ENCODE measurements at places on chromosomes 6 and 20.

DNA sequence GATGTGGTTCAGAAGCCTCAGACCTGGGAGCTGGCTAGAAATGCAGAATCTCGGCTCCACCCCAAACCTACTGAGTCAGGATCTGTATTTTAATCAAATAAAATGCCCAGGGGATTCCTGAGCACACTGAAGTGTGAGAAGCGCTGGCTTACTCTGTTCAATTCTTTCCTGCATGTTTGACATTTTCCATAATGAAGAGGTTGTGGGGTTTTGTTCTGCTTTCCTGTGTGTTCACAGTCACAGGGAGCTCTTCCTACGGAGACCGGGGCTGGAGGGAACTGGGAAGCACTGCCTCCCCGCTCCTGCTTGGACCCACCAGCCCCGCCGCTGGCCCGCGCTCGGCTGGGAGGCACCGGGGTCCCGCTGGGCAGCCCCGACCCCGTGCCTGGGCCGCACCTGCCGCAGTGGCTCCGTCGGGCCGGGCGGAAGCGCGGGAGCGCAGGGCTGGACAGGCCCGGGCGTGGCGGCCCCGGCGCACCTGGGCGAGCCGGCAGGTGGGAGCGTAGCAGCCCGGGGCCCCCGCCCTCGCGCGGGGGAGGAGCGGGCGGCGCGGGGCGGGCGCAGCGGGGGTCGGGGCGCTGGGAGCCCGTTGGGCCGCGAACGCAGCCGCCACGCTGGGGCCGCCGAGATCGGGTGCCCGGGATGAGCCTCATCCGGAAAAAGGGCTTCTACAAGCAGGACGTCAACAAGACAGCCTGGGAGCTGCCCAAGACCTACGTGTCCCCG, at the start of gene MAPK13:
Gene MAPK13, plus strand, starts transcription at position 573 of the 726 bp plus-strand sequence. Its CDS starts 70 bp downstream, at position 643.
- DNase-seq, result peak; percentile 32

DNA sequence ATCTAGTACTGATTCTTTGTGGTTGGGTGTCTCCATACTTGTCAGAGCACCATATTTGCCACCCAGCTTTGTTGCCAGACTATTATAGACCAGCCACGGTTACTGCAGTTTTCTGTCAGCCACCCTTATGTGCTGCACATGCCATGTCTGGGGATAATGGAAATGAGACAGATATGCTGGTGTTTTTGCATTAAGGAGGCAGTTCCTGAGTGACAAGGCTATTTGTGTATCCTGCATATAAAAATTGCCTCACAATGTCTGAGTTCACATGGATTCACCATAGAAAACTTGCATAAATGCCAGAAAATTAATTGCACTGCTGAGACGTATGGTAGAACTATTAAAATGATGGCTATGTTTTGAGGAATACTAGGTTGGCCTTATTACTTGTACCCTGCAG, 51.8 kb downstream of the NKAIN2 start:
- no peak for DNase-seq

DNA sequence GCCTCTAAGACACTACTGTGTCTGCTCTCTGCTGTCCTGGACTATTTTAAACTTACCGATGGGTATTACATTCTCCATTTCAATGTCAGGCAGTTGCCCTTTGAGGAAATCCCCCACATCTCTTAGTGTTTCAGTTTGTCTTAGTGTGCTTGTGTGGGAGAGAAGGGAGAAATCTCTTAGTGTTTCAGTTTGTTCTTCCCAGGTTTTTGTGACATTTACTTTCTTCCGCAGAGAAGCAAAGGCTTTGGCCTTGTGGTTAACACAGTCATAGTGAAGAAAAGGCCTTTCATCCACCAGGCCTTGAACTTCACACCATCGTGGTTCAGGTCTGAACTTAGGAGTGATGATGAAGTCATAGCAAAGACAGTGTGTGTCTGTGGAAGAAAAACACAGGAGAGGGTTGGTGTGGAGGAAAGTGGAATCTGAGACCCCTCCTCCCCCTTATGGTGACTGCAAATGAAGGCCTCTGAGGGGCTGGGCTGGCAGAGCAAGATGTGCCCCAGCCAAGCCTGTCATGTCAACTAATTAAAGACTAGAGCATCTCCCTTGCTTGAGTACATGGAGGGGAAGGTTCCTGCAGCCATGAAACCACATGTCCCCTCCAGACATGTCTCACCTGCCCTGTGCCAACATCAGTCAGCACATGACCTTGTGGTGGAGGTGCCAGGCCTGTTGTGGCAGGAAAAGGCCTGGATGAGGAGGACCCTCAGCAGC, 23.9 kb downstream of the RAET1L start:
- no peak for DNase-seq

DNA sequence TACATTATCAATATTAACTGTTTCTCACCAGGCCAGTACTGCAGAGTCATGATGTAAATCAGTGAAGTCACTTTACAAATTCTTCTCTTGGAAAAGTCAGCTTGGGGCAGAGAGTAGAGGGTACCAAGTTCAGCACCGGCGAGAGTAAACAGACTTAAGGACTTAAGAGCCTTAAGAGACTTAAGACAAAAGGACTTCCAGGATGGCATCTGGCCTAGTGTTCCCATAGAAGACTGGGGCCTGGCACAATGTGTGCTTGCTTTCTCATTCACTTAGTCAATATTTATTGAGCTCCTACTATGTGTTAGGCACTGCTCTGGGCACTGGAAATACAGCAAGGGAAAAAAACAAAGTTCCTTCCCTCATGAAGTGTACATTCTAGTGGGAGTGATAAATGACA, 1.4 kb upstream of the SNPH start:
- DNase-seq, result no peak

DNA sequence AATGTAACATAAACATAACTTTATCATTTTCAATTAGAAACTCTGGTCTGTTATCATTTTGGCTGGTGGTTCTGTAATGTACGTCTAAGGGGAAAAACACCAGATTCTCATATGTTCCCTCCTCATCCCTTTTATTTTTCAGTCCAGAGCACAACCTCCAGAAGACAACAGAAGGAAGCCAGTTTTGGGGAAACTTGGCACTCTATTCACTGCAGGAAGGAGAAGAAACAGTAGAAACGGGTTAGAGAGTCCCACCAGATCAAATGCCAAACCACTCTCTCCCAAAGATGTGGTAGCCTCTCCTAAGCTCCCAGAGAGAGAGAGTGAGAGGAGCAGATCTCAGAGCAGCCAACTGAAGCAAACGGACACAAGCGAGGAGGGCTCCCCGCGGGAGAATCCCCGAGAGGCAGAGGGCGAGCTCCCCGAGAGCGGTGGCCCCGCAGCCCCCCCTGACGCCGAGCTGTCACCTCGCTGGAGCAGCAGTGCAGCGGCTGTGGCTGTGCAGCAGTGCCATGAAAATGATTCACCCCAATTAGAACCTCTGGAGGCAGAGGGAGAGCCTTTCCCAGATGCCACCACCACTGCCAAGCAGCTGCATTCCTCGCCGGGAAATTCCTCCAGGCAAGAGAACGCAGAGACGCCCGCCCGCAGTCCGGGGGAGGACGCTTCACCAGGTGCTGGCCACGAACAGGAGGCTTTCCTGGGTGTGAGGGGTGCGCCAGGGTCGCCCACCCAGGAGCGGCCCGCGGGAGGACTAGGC, 117.8 kb downstream of the RTN4IP1 start:
- DNase-seq, result no peak

DNA sequence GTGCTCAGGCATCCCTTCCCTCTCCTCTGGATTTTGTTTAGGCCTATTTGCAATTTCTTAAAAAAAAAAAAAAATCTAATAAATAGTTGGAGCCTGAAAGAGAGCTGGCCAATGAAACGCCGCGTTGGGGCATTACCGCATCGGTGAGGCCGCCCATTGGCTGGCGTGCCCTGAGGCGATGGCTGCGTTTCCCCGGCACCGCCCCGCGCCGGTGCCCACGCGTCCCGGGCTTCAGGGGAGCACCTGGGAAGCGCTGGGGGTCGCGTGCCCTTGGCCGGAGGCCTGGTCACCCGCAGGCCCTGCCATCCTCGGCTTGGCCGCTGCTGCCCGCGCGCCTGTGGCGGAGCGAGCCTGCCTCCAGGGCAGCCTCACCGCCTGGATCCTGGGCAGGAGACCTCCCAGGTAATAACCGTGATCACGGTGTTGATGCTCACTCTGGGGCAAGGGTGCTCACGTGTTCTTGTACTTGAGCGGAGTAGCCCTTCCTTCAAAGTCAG, 155.4 kb downstream of the NRN1 start:
- DNase-seq, result no peak

- no peak for DNase-seq
Observed at GRCh38 chr6:47524136-47524845, 46.7 kb downstream of the CD2AP start.

DNA sequence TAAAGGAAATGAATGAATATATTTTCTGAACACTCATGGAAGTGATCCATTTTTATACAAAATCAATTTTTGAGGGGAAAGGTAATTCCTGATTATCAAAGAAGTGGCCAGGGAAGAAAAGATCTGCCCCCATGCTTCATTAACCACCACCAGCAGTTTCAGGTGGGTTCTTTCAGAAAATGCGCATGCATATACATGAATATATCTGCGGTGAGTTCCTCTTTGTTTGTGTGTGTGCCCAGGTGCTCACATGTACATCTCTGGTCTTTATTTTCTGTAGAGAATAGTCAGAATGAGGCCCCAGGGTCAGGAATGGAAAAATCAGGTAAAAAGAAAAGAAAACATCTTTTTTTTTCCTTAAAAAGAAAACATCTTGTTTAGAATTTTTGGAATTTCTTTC, 88.4 kb downstream of the SGK1 start:
- DNase-seq, result no peak

- no peak for DNase-seq
Observed at GRCh38 chr6:167467793-167468431, 143.0 kb downstream of the TTLL2 start.

DNA sequence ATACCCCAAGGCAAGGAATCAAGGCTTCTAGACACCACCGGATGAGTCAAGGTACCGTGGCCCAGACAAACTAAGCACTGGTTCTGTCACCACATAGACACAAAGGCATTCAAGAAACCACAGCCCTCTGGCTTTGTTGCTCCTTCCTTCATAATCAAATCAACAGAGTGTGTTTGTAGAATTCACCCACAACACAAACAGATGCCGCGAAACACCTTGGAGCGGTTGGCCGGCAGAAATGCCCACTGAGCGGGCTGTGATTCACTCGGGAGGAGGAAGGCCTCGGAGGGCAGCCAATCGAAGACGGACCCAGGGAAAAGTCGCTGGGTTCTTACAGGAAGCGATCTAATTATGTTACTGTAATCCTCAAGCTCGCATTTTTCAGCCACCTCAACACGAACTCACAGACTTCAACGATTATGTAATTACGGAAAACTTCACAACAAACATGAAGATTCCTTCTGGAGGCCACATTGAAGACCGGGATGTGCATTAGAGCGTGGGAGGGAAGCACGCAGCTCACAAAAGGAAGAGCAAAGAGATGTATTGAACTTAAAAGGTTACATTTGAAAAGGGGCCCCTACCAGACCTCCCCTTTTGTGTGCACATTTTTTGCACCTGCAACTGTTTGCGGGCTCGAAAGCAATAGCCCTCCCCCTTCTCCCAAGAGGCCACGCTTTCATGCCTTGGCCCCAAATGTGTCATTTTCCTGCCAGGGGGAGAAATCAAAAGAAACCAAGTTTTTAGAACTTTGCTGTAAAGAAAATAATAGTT, 184.7 kb upstream of the PREP start:
- no peak for DNase-seq

GRCh38 chr20:50460608-50461267, 49.4 kb upstream of the PTPN1 start:
- DNase-seq, result peak; percentile 76

DNA sequence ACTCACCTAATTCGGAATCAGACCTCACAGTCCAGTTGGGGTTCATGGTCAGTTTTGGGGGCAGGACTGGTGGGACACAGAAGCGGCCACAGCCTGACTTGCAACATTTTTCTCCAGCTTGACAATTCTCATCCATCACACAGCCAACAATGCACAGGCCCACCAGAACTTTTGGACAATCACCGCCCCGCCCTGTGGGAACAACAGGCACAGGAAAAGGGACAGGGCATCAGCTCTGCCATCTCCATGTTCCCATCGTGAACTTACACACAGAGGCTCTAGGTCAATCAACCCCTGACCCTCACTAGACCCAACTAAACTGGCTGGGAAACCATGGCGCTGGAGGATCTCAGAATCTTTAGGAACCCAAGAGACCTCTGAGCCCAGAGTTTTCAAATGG, 16.3 kb downstream of the WFDC3 start:
- DNase-seq, result no peak

- DNase-seq, result no peak
Observed at GRCh38 chr6:26258212-26258977, 106.6 kb upstream of the BTN3A2 start.

DNA sequence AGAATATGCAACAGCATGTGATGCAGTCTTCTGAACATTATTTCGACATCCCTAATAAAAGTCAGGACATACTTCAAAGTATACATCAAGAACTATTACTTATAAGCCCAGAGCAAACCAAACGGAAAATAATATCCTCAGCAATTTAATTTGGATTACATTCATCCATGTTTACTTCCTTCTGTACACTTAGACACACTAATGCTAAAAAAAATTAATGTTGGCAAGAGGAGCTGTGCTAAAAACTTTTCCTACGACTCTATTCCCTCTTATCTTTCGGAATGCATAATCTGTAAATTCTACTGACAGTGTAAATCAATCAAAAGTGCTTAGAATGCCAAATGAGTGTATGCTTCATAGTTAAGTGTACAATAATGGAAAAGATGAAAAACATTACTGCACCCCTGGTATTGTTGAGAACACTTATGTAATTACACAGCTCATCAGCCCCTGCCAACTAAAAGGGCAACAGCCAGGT, 301.2 kb upstream of the HSF2 start:
- DNase-seq, result peak; percentile 58

- DNase-seq, result peak; percentile 3
Observed at GRCh38 chr6:150738092-150738629, 127.3 kb upstream of the MTHFD1L start.

- DNase-seq, result no peak
Observed at GRCh38 chr6:17035257-17036064, 66.4 kb upstream of the STMND1 start.

DNA sequence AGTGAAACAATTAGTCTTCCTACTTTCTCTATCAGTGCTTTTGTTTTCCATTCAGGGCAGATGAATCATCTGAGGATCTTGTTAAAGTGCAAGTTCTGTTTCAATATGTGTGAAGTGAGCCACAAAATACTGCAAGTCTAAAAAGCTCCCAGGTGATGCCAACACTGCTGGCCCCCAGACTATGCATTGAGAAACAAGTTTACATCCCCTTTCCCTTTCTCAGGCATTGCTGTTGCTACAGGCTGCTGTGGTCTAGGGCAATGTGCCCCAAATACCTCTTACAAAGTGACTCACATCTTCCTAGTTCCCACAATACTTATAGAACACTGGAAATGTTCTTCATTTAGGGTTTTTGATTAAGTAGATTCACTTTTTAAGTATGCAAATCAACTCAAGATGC, 31.8 kb downstream of the ABRACL start:
- DNase-seq, result peak; percentile 88

GRCh38 chr6:43823879-43824702, 54.1 kb downstream of the VEGFA start:
- no peak for DNase-seq

GRCh38 chr20:63363981-63364561, 2.9 kb upstream of the CHRNA4 start:
- no peak for DNase-seq

DNA sequence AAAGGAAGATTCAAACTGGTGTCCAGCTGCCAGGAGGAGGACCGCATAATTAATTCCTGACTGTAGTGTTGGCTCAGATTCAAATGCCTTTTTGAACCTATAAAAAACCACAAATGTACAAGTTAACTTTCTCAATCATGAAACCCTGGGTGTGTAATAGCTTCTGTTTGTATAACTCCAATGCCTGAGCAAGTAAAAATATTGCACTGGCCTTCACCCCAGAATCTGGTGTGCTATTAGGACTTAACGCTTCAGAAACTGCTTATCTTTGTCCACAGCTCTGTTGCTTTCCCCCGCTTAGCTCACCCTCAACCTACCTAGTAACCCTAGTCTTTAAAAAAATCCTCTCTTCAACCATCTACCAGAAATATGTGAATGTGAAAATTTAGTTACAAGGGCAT, 119.1 kb upstream of the MAP7 start:
- DNase-seq, result peak; percentile 99
